ENCODE measurements at places on chromosomes 4 and X.
A peak's percentile ranks its signal among the peaks of the same experiment; 100 is the strongest.

DNA sequence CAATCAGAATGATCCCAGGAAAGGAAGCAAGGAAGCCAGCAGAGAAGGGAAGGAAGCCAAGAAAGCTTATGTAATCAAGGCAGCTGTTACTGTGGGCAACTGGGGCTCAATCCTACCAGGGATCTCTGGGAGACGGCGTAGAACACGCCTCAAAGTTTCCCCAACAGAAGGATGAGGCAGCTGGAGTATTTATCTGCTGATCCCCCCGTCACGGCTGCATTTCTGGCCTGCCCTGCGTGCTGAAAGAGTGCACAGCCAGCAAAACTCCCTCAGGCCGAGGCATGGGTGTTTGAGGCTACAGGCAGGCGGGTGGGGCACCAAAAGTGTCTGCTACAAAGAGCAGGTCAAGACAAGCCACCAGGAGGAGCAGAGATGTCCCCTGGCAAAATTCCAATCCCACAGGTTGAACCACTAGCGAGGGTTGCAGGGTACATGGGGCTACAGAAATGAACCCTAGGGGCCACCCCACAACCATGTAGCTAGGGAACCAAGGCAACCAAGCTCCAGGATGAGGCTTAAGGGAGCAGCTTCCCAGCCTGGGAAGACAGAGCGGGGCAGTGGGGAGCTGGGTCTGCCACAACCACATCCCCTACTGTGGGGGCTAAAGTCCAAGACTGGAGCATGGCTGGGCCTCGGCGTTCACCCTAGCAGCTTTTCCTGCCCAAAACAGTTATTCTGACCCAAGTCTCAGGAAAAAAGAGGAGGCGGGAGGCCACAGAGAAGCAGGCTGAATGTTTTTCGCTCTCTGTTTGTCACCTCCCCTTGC, 113.4 kb downstream of the BCOR start:
- peak; percentile 6 for DNase-seq

- no peak for DNase-seq
Measured at GRCh38 chr4:182042945-182043344, 200.3 kb upstream of the TENM3 start.

DNA sequence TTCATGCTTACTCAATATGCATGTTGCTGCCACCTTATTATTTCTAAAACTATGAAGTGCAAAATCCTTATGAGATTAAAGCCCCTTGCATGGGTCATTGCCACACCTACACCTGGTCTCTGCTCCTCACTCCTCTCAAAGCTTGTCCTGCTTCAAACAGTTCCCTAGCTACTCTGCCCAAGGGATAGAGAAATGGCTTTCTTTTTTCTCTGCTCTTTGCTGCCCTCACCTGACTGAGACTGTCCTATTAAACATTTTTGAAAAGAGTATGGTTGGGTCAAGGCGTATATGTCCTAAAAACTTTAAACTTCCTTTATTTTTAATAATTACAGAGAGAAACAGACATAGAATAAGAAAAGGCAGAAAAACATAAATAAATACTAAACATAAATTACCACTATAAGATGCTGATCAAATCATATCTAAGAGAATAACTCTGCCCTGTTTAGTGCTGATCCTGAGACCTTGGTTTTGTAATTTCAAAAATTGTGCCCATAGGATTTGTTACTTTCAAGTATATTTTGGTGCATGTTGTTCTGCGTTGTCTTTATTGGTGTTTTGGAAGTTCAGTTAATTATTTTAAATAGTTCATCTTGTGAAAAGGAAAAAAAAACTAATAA, 704.9 kb upstream of the PABPC4L start:
- DNase-seq: peak; percentile 21

GRCh38 chr4:114034189-114034588, 54.7 kb upstream of the ARSJ start:
- no peak for DNase-seq

- no peak for DNase-seq
Measured at GRCh38 chr4:46445710-46446314, 55.9 kb upstream of the GABRA2 start.

- DNase-seq: no peak
Measured at GRCh38 chrX:136196691-136197155, 49.4 kb downstream of the FHL1 start.

GRCh38 chr4:1763550-1764080, 29.5 kb upstream of the FGFR3 start:
- peak; percentile 47 for DNase-seq
